GDM1 (cell line): ENCODE measurements at places on chromosomes 1 and 21.
A peak's percentile ranks its signal among the peaks of the same experiment; 100 is the strongest.

GRCh38 chr1:181033799-181034451 is at the start of gene MR1:
Gene MR1, plus strand, starts transcription at chr1:181033983. Its CDS starts 25 bp downstream, at chr1:181034008.
- DNase-seq = peak; percentile 77

DNA sequence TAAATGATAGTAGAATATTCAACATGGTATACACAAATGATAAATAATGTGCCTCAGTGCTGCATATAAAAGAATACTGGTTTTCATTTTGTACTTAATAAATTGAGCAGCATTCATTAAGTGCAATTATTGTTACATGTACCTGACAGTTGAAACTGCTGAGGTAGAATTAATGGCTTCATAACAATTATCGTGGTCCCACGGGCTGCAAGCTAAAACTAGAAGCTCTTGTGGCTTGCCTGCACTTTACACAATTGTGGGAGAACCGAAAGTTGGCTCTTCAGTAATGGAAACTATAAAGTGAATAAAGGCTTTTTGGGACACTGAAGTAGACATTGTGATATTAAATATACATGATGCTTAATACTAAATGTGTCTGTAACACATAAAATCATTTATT is 23.2 kb downstream of the INSL5 start:
- DNase-seq = no peak

DNA sequence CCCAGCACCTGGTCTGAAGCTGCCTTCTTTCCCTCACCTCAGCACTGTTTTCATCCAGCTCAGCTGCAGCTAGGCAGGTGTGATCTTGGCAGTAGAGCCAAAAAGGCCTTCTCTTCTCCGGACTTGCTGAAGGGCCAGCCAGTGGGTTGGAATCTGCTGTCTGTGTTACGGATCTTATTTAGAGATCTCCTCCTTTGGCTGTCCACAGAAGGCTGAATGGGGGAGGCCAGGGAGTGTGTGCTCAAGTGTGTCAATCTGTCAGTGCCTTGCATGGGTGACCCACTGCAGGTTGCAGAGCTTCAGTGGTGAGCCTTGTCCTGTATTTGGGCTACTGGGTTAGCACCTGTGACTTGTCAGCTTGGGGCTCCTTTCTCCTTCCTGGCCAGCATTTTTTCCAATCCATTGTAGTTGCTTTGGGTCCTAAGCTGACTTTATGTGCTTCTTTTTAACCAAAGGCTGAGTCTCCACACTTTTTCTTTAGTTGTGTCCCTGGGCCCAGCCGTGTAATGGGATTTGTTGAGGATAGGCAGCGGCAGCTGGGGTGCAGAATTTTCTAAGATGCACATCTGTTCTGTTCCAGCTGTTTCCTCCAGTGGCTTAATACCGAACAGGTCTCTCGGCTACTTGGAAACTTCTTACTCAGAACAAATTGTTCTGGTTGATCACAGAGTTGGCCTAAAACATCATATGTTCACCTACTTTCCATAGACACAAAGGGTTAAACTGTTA is 126.8 kb downstream of the PEX14 start:
- DNase-seq = no peak

GRCh38 chr1:220702733-220703270 is 12.6 kb downstream of the C1orf115 start:
- no peak for DNase-seq

DNA sequence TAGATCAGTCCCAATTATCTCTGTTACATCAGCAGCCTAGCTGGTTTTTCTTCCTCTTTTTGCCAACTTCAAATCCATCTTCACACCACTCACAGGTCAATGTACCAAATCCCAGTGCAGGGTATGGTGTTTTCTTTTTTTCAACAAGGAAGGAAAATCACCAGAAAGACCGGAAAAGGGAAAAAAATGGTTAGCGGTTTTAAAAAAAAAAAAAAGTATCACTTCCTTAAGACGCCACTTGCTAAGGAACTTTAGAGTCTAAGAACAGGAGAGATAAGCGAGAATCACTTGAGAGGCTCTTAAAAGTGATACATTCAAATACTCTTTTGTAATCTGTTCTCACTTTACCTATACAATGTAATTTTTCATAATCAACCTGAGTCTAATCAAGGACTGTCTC is 3.1 kb upstream of the OR10J1 start:
- DNase-seq = no peak

DNA sequence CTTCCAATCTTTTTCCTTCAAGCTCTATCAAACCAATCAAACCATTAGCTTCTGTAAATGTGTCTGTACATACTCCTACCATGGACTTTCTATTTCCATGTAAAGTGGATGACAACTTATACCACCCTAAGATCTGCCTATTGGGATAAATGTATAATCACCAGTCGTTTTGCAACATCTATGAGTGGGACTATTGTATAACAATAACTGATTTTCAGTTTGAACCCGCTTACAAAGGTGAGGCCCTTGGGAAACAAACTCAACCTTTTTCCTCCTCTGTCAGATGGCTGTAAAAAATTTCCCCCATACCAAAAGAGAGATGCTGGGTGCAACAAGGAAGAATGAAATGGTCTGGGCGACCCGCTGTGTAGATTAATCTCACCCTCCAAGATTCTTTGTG is 399.1 kb upstream of the ADAMTS5 start:
- DNase-seq = no peak

DNA sequence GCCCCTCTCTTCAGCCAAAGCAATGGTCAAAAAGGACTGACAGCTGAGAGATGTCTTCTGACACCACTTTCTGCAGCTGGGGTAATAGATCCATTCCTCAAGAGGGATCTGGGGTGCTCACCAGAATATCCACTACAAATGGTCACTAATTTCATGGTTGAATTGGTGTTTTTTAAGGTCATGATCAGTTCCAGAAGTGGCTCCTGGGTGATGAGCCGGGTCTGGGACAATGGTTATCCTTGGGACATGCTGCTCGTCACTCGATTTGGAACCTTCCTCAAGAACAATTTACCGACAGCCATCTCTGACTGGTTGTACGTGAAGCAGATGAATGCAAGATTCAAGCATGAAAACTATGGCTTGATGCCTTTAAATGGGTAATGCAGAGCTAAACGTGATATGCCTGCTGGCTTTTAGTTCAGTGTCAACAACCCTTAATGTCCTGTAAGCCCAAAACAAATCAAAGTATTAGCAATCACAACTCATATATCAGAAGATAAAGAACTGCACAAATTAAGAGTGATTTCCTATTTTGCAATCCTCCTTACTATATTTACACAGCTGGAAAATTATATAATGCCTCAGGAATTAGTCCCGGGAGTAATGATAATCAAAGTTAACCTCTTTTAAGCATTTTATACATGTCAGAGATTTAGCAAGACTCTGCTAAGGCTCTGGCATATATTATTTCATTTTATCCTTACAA is 20.1 kb downstream of the FMO3 start:
- no peak for DNase-seq

DNA sequence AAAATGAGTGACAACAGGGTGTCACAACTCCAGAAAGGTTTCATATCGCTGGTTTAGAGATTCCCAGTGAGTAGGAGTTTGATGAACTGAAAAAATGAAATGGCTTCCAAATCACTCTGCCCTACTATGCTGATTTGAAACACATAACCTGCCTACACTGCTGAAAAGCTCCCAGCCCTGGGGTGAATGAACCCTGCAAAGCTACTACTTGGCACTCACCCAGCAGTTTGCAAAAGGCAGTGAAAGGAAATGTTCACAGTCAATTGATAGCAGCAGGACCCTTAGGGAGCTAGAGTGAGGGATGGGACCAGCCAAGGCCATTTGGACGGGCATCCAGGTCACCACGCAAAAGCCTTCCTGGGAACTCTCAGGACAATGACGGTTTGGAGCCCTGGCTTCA is 44.4 kb upstream of the SRP9 start:
- DNase-seq = no peak

- no peak for DNase-seq
Measured at GRCh38 chr1:201877877-201878401, 10.8 kb upstream of the SHISA4 start.

- DNase-seq = no peak
Measured at GRCh38 chr1:96355521-96355920, 366.1 kb upstream of the PTBP2 start.

DNA sequence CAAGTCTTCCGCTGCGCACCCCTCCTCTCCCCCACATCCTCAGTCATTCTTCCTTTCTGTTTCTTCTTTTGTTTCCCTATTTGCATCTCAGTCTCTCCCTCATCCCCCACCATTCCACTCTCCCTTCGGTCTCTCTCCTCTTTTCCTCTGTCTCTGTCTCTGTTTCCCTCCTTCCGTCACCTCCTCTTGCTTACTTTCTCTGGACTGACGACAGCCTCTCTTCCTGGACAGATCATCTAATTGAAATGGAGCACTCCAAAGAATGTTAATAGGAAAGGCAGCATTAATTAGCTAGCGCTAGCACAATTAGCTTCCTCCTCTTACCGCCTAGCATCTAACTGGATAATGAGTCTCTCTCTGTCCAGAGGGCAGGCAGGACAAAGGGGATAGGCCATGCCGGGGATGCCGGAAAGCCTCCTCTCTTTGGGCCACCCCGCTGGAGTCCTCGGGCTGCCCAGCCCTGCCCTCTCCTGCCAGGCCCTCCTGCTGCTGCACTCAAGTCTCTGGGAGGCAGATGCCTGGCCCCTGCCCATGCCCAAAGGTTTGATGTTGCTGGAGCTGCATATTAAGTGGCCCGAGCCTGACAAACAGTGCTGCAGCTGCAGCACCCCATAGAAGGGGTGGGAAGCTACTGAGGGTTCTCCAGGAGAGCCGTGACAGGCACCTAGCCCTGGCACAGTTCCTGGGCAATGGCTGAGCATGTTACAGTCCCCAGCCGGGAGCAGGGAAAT is 20.8 kb downstream of the DISP3 start:
- no peak for DNase-seq

DNA sequence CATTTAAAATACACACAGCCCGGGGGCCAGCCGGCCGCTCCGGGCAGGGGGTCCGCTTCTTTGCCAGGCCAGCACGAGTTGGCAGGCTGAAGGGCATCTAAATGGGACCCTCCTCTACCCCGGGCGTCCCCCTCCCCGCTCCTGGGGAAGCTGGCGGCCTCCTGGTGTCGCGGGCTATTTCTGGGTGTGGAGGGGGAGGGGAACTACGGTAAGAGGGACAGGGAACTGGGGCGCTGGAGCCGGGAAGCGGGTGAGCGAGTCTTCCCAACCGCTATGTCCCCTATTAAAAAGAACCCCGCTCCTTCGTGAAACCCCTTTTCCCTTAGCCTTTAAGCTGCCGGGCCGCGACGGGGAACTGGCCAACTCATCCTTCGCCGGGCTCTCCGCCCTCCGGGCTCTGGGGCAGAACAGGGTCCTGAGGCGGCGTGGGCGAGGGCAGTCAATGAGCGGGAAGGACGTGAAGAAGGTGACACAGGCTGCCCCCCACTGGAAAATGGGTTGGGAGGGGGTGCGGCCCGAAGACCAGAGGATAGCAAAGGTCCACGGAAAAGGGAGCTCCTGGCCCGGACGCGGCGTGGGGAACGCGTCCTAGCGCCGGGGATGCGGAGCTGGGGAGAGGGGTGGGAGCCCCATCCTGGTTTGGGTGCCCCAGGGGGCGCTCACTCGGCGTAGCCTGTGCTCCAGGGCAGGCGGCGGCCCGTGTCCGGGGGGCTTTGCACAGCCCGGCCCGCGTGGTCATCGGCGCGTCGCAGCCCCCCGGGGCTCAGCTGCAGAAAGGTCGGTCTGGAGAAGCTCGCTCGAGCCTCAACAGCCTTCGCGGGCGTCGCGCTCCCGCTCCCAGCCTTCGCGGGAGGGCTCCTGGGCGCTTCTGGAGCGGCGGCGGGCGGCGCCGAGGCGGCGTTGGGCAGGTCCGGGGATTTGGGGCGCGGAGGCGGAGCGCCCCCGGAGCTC is 544 bp downstream of the PPM1J start:
- no peak for DNase-seq

DNA sequence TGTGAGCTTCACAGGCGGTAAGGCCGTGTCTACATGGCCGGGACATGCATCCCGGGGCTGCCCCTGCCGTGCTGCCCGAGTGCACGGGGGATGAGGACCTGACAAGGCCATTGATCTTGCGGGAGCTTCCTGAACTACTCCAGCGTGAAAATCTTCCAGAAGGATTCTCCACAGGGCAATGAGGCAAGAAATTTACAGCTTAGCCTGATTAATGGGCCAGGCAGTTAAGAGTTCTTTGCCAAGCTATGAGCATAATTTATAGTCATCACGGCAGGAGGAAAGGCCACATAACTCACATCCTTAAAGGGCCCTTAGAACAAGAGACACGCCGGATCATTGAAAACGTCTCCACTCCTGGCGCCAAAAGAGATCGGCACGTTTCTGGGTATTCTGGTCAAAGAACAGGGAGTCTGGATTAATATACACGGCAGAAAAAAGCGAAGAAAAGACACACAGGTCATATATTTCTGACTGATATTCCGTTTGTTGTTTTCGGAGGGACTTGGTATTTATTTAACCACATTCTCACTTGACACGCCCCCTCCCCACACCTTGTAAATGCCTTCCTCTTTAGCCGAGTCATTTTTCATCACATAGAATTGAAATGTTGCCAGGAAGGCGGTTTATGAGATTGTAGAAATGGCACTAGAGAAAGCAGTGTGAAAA is 180.5 kb downstream of the DYRK1A start:
- DNase-seq = peak; percentile 38

DNA sequence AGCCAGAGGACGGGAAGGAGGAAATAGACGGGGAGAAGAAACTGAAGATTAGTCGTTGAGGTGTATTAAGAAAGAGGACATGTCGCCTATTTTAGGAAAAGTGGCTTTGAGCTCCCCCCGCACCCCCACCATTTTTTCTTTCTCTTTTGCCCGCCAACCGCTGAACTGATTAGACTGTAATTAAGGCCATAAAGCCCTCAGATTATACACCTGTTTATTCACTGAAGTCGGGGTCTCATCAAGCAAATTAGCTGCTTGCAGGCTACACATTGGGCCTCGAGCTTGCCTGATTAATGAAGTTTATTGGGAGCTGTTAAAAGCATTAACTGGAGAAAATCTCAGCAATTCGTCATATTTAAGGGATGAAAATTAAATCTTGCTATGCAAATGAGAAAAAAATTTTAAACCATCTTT is 119.4 kb upstream of the RRP15 start:
- no peak for DNase-seq

DNA sequence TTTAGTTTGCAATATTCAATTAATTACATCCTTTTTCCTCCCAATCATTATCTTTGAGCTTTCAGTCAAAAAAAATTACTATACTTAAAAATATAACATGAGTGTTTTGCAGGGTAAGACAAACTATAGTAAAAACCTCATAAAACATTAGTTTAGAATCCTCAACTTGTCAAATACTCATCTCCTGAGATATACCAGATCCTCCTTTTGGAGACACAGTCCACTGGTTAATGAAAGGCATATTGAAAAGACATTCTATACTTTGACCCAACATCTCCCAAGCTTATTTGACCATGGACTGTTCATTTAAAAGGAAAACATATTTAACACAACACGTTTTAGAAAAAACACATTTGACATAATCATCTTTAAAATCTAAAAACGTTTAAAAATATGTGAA is 52.8 kb downstream of the NRIP1 start:
- no peak for DNase-seq

GRCh38 chr1:156336242-156336641 is 1.9 kb downstream of the CCT3 start:
- no peak for DNase-seq

- no peak for DNase-seq
Measured at GRCh38 chr1:29689372-29690030, 453.2 kb downstream of the PTPRU start.
